ENCODE measurements at places on chromosomes 13 and 19. TPM values are rescaled to one million over a fixed set of nuclear protein-coding genes. Genes with fewer than 3 reads are reported as not detected.

- no peak for DNase-seq
These were observed 1255.5 kb upstream of the SLC10A2 start for GRCh38 chr13:104321756-104322155.

GRCh38 chr19:7751157-7751783, 3.9 kb upstream of the CD209 start:
- no peak for DNase-seq

GRCh38 chr13:39821977-39822376, 166.5 kb downstream of the COG6 start:
- no peak for DNase-seq

The ZNF888 gene
- total RNA-seq = 4.3 TPM

The OR10H1 gene
- total RNA-seq = not detected

The TRIP10 gene
- 31.2 TPM for total RNA-seq

- DNase-seq = no peak
These were observed 101.5 kb upstream of the ZNF492 start for GRCh38 chr19:22532388-22533300.

The EHD2 gene
- 32.5 TPM for total RNA-seq

Measured in kidney epithelial cell (primary cell).